ENCODE measurements at places on chromosomes 13 and 19.

GRCh38 chr13:65834897-65835296 is 1395.2 kb downstream of the PCDH9 start:
- DNase-seq: no peak

- peak; percentile 92 for DNase-seq
Observed at GRCh38 chr13:49444524-49445395, 686 bp downstream of the SETDB2 start.

DNA sequence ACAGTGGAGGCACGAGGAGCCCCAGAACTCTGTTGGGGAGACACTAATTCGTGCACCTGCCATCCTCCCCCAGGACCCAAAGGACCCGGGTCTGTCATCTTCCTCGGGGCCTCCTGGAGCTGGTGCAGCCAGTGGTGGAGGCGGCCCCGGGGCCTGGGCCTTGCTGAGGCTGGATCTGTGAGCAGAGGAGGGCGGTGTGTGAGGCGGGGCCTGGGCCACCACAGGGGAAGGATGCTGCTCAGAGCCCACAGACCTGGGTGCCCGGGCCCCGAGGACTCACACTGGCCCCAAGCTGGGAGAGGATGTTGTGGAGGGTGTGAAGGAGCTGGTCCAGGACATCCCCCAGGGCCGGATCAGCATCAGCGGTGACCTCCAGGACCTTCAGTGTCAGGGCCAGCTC is 8.3 kb downstream of the IFNL3 start:
- no peak for DNase-seq

- DNase-seq: no peak
Observed at GRCh38 chr13:85969331-85969730, 170.1 kb upstream of the SLITRK6 start.

- no peak for DNase-seq
Observed at GRCh38 chr19:10603084-10603872, 16.2 kb upstream of the AP1M2 start.

DNA sequence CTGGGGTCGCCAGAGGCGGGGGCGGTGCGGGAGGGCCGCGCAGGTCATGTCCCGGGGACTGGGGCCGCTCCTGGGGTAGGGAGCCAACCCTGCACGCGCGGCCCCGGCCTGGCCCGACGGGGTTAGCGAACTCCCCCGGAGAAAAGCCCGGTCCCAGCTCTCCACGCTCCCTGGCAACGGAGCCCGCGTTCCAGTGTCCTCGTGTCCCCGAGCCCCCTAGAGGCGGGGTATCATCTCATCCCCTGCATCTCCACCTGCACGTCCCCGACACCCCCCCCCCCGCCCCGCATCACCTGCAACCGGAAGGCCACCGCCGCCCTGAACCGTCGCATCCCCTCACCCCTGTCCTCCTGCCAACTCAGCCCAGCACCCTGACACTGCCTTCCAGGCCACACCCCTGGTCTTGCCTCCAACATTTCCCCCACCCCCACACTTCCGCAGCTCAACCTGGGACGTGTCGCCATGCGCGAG is 2.7 kb downstream of the WDR88 start:
- DNase-seq: no peak

- no peak for DNase-seq
Observed at GRCh38 chr13:23644126-23644419, 73.9 kb downstream of the TNFRSF19 start.

GRCh38 chr13:78054157-78054556 is 135.5 kb upstream of the EDNRB start:
- DNase-seq: peak; percentile 6

GRCh38 chr13:111595791-111596190 is 275.3 kb downstream of the TEX29 start:
- no peak for DNase-seq

DNA sequence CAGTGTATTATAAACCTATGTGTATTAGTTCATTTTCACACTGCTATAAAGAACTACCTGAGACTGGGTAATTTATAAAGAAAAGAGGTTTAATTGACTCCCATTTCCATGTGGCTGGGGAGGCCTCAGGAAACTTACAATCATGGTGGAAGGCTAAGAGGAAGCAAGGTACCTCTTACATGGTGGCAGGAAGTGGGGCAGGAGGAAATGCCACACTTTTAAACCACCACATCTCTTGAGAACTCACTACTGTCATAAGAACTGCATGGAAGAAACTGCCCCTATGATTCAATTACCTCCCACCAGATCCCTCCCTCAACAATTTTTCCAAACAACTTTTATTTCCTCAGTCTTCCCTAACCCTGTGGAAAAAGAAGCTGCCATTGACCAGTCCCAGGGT is 14.5 kb upstream of the TPP2 start:
- DNase-seq: no peak

DNA sequence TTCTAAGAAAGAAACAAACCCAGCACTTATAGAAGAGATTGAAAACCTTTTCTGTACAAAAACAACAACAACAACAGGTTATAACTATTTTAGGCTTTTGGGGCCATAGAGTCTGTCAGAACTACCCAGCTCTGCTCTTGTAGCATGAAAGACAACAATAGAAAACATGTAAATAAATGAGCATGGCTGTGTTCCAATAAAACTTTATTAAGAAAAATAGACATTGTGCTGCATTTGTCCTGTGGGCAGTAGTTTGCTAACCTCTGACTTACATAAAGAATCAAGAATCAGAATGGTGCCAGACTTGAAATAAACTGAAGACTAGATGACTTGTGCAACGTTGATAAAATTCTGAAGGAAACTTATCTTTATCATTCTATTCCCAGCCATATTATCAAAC is 617.5 kb downstream of the DIAPH3 start:
- no peak for DNase-seq

DNA sequence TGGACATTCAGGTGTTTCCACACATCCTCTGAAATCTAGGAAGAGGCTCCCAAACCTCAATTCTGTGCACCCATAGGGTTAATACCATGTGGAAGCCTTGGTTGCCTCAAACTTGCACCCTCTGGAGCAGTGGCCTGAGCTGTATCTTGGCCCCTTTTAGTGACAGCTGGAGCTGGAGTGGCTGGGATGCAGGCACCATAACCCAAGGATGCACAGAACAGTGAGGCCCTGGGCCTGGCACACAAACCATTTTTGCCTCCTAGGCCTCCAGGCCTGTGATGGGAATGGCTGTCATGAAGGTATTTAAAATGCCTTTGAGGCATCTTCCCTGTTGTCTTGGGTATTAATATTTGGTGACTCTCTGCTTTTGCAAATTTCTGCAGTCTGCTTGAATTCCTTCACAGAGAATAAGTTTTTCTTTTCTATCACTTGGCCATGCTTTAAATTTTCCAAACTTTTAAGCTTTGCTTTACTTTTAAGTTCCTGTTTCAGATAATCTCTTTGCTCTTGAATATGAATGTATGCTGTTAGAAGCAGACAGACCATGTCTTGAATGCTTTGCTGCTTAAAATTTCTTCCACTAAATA is 1594.5 kb upstream of the PCDH20 start:
- DNase-seq: no peak

- no peak for DNase-seq
Observed at GRCh38 chr13:20192158-20192835, 441 bp downstream of the GJB2 start.

- DNase-seq: peak; percentile 79
Observed at GRCh38 chr19:4534836-4535658, at the start of gene PLIN5. Gene PLIN5 (minus strand): TSS chr19:4535224. CDS start chr19:4534074, 1,150 bp downstream.

- DNase-seq: peak; percentile 81
Observed at GRCh38 chr19:38949580-38950367, 19.0 kb downstream of the MRPS12 start.

DNA sequence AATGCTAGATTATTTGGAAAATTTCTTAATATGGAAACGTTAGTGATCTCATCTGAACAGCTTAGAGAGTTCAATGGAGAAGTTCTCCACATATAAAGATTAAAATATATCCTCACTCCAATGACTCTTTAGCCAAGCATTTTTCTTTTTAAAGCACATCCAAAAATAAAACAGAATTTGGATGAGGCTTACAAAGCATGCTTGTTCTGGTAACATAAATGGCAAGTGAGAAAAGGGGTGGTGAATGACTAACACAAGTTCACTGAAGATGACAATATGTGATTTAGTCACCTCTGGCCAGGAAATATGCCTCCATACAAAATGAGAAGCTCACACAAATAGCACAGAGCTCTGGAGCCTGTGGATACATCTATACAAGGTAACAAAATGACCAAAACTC is 253.0 kb downstream of the PCDH20 start:
- DNase-seq: no peak

DNA sequence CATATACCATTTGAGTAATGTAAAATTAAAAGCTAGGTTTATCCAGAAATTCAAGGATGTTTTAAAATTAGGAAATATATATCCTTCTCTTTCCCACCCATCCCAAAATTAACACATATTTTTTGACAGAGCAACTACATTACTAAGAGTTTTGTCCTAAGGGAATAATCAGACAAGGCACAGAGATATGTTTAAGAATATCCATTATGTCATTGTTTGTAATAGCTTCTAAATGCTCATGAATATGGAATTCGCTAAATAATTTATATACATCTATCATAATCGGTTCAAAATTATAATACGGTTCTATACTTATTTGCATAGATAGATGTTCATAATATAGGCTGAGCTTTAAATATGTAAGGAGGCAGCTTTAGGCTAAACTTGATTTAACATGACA is 9.8 kb downstream of the UBL3 start:
- DNase-seq: no peak

- DNase-seq: no peak
Observed at GRCh38 chr13:95530178-95530577, 22.3 kb upstream of the CLDN10 start.

DNA sequence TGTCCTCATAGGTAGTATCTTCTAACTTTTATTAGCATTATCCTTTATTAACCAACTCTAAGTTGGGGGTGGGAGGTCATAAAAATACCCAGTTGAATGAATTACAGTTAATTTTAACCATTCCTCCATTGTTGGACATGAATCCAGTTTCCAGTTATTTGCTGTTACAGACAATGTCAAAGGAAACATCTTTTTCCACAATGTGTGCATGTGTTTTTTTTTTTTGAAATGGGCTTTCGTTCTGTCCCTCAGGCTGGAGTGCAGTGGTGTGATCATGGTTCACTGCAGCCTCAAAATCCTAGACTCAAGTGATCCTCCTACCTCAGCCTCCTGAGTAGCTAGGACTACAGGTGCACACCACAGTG is 32.0 kb downstream of the KLF5 start:
- DNase-seq: no peak

- DNase-seq: no peak
Observed at GRCh38 chr13:99357131-99357596, 50.0 kb upstream of the GPR183 start.

DNA sequence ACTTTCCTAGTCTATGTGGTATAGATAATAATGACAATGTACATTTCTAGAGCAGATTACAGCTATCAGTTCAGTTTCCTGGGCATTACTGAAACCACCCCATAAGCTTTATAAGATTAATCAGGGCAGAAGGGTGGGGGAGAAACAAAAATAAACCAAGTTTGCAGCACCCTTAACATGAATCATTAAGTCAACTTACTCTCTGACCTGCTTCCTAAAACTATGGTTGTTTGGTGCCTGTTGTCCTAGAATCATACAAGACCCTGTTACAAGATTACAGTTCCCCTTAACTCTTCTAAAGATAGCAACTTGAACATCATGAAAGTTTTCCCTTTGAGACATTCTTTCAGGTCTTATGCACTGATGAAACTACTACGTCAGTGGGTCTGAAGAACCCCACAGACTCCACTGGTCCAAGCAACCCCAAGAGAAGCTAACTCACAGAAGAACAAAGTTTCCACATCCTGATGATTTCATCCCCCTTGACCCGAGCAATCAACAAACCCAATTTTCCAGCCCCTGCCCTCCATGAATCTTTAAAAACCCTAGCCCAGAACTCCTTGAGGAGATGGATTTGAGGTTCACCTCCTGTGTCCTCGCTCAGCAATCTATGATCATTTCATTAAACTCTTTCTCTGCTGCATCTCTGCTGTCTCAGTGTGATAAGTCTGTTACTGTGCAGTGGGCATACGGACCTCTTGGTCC is 336.5 kb downstream of the FOXO1 start:
- DNase-seq: no peak

- DNase-seq: no peak
Observed at GRCh38 chr19:6100284-6100915, 9.9 kb downstream of the RFX2 start.

- DNase-seq: no peak
Observed at GRCh38 chr13:105462098-105462497, 1073.4 kb downstream of the EFNB2 start.

DNA sequence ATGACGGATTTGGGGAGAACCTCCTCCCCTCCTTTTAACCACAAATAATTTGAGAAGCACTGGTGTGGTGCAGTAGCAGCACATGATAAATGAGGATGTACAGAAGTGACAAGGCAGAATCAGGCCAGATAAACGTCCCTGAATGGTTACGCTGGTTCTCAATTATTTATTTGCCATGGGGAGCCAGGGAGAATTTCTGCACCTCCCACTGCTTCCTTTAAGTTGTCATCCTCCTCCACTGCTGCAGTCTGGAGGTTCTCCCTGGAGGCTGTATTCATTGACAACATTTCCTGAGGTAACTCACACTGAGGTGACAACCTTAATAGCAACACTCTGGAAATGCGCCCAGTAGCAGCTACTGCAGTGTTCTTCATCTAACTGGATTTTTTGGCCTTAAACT is 308.9 kb upstream of the SLITRK1 start:
- no peak for DNase-seq

GRCh38 chr19:9362905-9363304 is at the start of gene ZNF177:
Gene ZNF177 (plus strand): TSS chr19:9363013. CDS start chr19:9378312, 15,299 bp downstream.
- DNase-seq: no peak

DNA sequence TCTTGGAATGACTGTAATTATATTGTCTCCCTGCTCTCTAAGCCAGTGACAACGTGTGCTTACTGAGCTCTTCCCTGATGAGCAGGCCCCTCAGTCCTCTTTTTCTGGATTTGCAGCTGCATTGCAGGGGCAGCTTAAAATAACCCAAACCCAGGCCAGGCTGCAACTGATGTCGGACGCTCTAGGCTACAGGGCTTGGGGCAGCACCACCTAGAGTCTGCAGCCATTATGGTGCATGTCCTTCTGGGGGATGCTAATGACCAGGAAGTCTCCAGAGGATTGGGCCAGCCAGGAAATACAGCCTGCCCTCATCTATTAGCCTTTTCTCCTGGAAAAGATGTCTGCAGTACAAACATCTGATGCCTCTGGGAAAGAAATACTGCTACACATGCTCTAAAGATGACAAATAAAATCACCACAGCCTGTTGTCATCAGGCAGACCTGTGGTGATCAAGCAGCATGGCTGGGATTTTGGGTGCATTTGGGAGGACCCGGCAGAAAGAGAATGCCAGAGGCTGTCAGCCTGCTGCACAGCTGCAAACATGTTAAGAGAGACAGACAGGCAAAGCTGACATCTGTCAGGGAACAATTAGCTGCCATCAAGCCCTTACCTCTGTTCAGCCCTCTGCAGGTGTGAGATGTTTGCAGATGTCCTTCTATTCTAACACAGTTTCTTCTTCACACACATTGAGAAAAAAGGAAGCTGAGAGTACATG is 51.8 kb downstream of the CCDC70 start:
- no peak for DNase-seq

DNA sequence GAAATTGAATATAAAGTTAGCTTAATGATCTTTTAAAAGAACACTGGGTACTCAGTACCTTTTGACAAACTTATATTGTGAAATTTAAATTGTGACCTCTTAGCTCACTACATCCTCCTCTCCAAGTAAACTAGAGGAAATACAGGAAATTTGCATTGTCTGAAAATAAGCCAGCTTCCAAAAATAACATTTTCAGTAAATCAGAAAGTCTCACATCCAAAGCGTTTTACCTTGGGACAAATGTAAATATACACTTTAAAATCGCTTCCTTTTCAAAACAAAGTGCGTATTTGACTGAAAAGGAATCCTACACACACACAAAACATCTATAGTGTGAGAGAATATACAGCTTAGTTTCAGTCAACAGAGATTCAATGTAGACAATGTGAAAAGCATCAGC is 2.1 kb upstream of the EFNB2 start:
- no peak for DNase-seq
